ENCODE measurements at places on chromosomes 16 and 17. TPM values are rescaled to one million over a fixed set of nuclear protein-coding genes. Genes with fewer than 3 reads are reported as not detected.
A peak's percentile ranks its signal among the peaks of the same experiment; 100 is the strongest.

GRCh38 chr16:86580063-86580790 is 1.9 kb downstream of the FOXL1 start:
- DNase-seq = no peak

DNA sequence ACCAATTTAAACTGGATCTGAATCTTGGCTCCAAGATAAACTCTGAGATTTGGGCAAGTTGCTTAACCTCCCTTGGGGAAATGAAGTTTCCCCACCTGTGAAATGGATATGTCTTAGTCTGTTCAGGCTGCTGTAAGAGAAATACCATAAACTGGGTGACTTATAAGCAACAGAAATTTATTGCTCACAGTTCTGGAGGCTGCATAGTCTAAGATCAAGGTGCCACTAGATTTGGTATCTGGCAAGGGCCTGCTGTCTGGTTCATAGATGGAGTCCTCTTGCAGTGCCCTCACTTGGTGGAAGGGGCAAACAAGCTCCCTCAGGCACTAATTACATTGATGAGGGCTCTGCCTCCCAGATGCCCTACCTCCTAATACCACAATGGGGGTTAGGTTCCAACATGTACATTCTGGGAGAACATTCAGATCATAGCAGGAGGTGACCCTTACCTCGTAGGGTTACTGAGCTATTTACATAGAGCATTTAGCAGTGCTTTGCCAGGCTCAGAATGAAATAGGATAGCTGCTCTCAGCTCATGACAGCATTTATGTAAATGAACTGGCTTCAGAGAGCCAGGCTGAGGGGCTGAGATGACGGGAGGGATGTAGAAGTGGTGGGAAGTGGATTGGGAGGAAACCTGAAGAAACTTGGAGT is 83.9 kb downstream of the SPECC1 start:
- no peak for DNase-seq

GRCh38 chr17:50347117-50347893 is 1.4 kb downstream of the XYLT2 start:
- no peak for DNase-seq

DNA sequence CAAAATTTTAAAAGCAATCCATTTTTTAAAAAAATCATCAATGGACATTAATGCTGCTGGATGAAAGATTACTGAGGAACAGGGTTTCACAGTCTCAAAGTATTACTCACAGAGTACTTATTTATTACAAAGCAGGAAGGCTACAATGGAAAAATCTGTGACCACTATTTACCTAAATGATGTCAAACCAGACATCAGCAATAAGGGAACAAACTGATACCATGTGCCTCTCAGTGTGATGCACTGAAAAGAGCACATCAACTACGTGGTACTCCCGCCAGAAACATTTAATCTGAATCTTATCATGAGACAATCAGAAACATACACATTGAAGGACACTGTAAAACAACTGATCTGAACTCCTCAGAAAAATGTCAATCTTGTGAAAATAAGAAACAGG is 124.2 kb downstream of the PARN start:
- DNase-seq = no peak

DNA sequence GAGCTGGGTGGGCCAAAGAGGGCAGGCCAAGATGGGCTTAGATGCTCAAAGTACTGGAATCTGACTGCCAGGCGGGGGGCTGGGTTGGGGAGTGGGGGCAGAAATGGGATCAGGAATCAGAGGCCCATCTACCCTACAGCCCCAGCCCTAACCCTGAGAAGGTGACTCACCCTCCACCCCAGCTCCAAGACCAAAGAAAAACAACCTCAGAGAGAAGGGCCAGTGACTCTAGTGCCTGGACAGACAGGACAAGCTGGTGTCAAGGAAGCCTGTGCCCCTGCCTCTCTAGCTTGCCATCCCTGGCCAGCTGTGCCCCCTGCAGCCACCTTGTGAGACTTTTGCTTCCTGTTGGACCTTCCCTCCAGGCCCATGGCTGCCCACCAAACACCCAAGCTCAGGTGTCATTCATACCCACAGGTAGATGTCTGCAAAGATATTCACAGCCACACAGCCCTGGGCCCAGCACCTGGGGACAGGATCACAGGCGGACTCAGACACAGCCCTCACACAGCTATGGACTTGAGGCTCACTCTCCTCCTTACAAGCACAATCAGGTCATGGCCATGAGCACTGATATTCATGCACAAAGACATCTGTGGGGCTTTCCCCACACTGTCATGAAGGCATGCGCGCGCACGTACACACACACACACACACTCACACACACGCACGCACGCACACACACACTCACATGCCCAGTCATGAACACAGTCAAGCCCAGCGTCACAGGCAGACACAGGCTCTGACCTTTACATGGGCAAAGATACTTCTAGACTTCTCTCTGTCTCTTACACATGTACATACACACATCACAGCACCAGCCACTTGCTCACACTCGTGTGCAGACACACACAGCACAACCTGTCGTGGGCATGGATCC is 2.8 kb downstream of the WNT3 start:
- no peak for DNase-seq

GRCh38 chr16:46853713-46854443 is 22.9 kb upstream of the C16orf87 start:
- DNase-seq = peak; percentile 87

DNA sequence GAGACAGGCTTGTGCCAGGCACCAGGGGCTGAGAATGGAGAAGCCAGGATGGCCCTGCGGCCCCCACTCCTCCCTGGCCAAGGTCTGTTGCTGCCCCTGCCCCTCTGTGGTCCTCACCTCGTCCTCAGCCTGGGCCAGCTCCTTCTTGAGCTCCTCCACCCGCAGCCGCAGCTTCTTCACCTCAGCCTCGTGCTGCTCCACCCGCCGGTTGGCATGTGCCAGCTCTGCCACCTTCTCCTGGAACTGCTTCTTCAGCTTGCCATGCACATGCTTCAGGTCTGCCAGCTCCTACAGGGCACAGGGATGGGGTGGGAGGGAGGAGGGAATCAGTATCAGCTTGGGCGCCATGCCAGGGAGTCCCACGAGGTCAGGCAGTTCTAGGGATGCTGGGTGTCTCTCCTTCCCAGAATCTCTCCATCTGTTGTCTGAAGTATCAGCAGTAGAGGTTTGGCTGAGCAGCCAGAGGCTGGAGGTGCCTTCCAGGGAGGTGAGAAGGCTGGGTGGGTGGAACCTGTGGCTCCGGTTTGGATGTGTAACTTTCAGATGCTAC is 20.1 kb downstream of the CCDC102A start:
- DNase-seq = no peak

DNA sequence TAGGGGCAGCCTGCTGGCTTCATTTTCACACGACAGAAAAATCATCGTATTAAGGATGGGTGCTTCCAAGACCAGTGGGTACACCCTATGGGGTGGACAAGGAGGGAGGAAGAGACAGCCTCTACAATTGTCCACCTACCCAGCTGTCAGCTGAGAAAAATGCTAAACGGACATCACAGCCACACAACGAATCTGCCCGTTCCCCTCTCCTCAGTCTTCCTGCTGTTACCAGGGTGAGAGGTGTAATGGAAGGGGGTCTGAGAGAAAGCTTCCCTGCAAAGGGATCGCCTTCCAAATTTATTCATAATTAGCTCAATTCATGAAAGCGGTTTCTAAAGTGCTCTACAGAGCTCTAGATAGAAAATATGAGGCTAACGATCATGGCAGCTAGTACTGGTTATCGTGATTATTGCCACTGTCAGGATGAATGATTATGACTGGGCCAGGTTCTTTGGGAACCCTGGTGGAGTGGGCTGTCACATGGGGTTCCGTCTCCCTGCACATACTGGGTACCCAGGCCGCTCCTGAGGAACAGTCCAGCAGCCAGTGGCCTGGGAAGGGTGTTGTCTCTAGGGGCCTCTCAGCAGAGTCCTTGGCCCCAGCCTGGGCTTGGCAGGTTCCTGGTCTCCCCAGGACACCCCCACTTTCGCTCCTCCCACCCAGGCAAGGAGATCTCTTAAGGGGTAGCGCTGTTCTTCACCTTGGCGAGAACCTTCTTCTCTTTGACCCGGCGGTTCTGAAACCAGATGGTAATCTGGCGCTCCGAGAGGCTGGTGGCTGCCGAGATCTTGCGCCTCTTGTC is 2.2 kb downstream of the HOXB13 start:
- DNase-seq = no peak

- DNase-seq = no peak
Measured at GRCh38 chr17:74051348-74051747, 152.1 kb upstream of the RPL38 start.

DNA sequence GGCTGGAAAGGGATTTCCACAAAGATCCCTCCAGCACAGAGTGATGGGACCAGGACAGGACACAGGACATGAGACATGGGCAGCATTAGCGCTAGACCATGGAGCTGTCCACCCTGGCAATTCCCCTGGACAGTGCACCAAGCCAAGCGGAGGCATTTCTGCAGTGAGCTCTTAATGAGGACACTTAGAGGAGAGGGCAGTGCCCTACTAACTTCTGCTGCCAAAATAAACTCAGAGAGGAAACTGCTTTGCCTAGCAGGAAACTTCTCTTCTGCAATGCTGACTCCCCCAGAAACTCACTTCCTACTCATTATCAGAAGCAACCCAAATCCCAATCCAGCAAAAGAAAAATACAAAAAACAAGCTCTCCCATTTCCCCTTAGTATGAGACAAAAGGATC is 119.2 kb downstream of the HS3ST2 start:
- peak; percentile 10 for DNase-seq

DNA sequence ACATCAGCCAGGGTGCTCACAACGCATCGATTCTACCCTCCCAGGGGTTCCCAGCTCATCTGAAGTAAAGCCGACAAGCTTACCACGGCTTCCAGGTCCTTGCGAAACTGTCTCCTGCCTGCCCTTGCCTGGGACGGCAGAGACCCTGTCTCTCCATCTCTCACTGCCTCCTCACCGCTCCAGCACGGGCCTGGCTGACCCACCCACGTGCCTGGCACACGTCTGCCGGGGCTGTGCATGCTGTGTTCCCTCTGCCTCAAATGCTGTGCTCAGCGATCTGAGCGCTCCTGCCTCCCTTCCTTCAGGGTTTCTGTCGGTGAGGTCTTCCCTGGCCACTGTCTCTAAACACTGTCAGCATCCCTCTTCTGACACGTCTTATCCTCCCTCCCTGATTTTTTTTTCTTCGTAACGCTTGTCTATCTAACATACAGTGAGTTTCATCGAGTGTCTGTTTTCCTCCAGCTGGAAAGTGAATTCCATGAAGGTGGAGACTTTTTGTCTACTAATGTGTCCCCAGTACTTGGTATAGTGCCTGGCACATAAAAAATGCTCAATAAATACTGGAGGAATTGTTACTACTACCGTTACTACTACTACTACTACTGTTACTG is 208.4 kb downstream of the IRF8 start:
- no peak for DNase-seq

DNA sequence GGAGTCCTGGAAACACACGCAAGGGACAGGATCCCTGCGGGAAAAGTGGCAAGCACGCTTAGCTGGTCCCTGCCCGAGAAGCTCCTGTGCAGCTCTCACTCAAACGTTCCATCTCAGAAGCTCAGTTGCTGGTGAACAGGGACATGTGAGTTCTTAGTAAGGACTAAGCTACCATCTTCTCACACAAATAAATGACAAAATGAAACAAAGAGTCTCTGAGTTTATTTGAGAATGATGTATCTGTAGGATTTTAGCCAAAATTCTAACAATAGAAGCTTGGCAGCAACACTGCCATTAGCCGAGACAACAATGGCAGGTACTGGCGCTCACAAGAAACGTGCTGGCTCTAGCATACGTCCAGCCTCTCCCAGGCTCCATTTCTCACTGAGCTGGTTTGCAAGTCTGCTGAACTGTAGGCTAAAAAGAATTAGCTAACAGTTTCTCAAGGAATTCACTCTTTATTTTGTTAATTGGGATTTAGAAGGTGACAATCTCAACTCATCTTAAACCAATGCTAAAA is 90.2 kb downstream of the VPS53 start:
- no peak for DNase-seq

DNA sequence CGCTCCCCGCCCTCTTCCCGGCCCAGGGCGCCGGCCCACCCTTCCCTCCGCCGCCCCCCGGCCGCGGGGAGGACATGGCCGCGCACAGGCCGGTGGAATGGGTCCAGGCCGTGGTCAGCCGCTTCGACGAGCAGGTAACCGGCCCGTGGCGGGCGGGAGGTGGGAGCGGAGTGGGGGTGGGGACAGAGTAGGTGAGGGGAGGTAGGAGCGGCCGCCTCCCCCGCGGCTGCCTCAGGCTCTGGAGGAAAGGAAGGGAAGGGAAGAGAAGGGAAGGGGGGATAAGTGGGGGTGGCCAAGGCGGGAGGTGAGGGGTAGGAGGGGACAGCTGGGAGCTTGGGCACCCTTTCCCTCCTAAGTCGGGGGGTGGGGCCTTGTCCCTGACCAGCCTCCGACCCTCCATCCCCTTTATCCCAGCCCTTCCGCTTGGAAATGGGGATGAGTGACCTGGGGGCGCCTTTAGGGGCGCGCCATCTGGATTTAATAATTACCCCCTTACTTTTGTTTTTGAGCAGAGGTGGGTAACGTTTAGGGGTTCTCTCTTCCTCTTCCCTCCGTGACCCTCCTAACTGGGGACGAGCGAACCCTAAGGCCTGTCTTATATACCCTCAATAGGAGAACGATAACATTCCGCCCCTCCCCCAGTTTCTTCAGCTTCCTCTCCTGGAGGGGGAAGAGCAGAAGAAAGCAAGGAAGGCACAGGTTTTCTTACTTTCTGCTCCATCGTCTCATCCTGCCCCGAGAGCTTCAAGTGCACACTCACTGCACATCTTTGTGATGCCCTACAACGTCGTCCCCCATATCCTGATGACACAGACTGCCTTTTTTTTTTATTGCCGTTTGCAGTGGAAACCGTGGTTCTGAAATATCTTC is 694 bp downstream of the NF1 start:
- peak; percentile 88 for DNase-seq

- DNase-seq = no peak
Measured at GRCh38 chr17:62970610-62971009, 4.6 kb downstream of the TANC2 start.

- peak; percentile 77 for DNase-seq
Measured at GRCh38 chr17:17685775-17686291, 4.6 kb downstream of the RAI1 start.

Gene CSH1
- not detected for polyA plus RNA-seq

Gene CLEC18C
- 0.06 TPM for polyA plus RNA-seq

Gene STX4
- 73.9 TPM for polyA plus RNA-seq

Gene GAS2L2
- polyA plus RNA-seq = 0.05 TPM

Gene ACAP1
- polyA plus RNA-seq = 4.4 TPM

Gene DHRS7B
- 12.8 TPM for polyA plus RNA-seq
